T-helper 1 cell (primary cell): ENCODE measurements at places on chromosomes 5 and 9.

DNA sequence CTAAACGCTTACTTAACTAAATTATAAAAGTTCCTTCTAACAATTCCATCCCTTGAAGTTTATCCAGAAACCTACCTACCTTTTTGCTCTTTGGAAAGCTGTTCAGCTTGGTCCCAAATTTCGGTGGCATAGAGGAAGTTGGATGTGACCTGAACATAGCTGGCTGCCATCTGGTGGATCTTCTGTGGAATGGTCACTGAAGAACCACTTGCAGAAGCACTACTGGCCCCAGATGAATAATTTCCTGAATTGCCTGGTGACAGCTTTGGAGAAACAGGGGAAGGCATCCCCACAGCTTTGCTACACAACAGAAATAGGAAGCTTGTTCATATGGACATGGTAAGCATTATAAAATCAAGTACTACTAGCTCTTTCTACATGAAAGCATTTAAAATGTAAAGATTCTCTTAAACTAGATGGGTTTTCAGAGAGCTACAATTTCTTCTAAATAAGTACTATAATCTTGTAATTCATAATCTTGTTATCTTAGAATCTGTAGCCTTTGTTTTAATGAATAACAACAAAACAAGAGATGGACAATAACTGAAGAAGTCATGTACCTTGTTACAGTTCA, 9.9 kb downstream of the LEAP2 start:
- DNase-seq = peak; percentile 21

GRCh38 chr5:80125962-80126480, 90.9 kb downstream of the THBS4 start:
- DNase-seq = no peak

GRCh38 chr9:89410641-89411350, 87.1 kb downstream of the SEMA4D start:
- DNase-seq = peak; percentile 80

DNA sequence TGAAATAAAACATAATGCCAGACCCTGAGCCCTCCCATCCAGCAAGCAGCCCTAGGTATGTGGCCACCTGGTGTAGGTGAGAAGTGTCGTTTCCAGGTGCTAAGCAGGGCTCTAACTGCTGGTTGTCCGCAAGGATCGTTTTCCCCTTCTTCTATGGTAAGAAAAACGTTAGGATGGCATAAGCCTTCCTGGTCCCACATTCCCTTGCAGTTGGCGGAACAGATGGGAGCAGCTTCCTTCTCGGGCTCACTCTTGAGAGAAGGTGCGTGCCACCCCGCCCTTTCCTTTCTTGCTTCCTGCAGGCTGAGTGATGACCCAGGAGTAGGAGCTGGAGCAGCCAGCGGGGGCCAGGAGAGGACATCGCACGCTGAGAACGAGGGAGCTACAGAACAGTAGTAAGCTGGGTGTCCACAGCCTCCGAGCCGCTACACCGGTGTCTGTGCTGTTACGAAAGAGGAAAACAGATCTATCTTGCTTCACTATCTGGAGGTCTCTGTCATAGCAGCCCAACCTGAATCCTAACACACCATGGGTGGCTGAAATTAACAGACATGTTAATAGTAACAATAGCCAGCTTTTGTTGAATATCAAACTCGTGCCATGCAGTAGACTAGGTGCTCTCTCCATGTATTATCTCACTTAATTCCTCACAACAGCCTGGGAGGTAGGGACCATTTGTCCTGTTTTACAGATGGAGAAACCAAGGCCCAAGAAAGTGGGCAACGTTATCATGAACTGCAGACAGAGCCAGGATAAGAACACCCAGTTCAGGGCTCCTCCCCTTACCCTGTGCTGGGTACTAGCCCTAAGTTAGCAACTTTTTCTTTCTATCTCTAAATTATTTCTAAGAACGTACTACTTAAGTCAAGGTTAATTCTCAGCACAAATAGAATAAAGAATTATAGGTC, 139.8 kb downstream of the COL23A1 start:
- no peak for DNase-seq

DNA sequence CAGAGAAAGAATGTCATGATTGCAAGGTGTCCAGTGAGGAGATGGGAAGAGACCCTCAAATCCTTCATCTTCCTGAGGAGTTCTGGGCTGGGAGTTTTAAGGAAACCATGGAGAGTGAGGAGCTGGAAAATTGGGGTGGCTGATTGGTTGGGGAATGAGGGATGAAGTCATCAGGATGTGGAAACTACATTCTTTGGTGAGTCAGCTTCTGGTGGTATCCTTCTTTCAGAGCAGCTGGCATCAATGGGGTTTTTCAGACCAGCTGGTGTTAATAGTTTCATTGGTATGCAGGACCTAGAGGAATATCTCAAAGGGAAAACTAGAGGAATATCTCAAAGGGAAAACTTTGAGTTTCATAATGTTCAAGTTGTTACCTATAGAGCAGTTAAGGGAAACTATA, 45.2 kb downstream of the RNF180 start:
- DNase-seq = no peak

GRCh38 chr9:128551657-128552152, 682 bp upstream of the SPTAN1 start:
- DNase-seq = no peak

- no peak for DNase-seq
These were observed 1.1 kb downstream of the DMRTA1 start for GRCh38 chr9:22447618-22448305.

GRCh38 chr5:72661405-72661804, 154.2 kb upstream of the ZNF366 start:
- DNase-seq = no peak

DNA sequence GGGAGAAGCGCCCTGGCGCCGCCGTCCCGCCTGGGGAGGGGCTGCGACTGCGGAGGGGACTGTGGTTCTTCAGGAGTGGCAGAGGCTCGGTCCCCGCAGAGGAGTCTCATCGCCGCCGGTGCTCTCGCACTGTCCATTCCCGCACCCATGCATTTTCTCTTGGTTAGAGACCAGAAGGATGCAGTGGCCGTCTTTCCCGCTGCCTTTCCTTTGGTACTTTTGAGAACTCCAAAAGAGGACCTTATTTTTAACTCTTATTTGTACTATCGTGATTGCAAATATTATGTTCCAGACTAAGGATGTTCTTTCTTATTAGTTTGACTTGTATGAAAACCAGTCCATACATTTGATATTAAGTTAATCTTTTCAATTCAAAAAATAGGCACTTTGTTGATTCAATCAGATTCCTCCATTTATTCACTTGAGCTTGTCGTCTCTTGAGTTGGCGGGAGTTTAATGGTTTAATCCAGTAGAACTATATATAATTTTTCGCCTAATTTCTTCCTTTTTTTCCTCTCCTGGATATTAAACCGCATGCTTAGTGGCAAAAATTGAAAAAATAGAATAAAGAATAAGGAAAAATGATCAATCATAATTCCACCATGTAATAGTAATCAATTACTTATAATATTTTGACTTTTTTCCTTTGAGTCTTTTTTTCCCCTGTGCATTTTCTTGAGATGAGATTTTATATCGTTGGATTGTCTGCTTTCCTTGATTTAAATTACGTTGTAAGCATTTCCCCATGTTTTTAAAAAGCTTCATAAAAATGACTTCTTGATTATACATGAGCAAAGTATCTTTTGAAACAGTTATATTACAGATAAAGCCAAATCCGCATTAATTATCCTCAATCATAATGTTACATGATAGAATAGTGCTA, 861 bp downstream of the ZFYVE16 start:
- no peak for DNase-seq

- no peak for DNase-seq
These were observed 1.1 kb downstream of the PALM2AKAP2 start for GRCh38 chr9:109781086-109781485.

GRCh38 chr5:26942481-26942880, 95.9 kb downstream of the CDH9 start:
- no peak for DNase-seq

GRCh38 chr9:134630393-134630790, 11.2 kb upstream of the COL5A1 start:
- DNase-seq = no peak

DNA sequence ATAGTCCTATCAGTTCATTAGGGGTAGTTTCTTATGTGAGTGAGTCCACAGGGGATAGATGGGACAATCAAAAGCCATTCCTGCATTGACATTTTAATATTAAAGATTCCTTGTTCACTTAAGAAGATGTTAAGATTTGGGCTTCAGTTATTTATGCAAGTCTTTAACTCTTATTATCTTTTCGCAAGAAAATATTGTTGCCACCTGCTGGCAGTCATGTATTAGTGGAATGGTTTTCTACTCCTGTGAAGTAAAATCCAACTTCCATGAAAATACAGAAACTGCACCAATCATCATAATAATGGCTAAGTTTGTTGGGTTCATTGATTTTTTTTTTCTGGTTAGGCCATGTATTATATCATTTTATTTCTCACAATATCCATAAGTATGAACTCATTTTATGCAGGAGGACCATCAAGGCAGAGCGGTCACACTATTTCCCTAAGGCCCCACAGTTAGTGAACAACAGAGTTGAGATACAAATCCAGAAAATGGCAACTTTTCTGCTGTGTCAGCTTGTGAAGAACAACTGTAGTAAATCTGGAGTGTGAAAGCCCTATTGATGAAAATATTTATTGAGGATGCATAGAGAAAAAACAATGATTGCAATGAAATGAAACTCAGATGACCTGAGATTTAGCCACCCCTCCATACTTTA, 88.5 kb upstream of the TXNDC8 start:
- no peak for DNase-seq

DNA sequence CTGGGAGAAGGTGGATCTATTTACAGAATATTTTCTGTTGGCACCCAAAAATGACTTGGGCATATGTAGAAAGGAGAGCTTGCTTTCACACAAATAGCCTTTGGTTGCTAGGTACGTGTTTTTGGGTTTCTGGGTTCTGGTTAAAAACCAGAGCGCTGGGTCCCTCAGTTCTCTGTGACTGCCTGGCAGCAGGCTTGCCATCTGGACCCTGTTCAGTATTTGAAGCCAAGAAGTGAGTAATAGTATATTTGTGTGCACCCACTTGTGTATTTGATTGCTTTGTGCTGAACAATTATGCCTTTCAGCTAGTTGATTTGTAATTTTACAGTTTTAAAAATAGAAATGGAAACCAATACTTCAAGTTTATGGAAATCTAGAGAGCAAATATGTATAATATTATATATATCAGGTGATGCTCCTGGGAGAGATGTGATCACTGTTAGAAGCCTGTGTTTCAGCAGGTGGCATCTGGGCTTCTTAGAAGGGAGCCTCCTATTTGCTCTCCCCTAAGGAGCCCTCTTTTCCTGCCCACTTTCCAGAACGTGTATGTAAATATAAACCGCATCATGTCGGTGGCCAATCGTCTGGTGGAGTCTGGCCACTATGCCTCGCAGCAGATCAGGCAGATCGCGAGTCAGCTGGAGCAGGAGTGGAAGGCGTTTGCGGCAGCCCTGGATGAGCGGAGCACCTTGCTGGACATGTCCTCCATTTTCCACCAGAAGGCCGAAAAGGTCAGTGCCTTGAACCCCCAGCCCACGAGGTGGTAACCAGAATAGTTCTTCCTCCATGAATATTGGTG, 153.6 kb downstream of the TRIO start:
- no peak for DNase-seq

DNA sequence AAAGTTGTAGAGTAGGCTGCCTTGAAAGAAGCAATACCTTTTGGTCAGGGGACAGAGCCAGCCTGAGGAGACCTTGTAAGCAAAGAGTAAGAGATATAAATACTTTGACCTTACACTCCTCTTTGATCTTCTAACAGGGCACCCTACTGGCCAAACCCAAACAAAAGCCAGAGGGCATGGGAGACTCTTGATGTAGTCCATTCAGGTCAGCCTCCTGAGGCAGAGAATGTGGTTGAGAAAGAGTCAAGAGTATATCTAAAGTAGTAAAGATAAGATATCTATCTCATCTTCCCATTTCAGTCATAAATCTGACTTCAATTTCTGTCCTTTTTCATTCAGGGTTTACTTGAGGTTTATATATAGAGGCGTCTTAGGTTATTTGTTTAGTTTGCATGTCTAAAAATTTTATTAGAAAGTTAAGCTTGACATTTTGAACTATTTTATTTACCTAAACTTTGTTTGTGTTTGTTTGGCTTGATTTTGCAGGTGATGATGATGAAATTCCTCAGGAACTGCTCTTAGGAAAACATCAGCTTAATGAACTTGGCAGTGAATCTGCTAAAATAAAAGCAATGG, 125.7 kb downstream of the NIPBL start:
- DNase-seq = no peak

GRCh38 chr5:1501372-1502045, 22.3 kb downstream of the LPCAT1 start:
- DNase-seq = peak; percentile 32

GRCh38 chr5:137611794-137612435, 112.8 kb upstream of the SPOCK1 start:
- no peak for DNase-seq

- DNase-seq = no peak
These were observed 165.9 kb downstream of the FSTL4 start for GRCh38 chr5:133446440-133446839.

- DNase-seq = no peak
These were observed 72.1 kb downstream of the TENT4A start for GRCh38 chr5:6785161-6785860.

DNA sequence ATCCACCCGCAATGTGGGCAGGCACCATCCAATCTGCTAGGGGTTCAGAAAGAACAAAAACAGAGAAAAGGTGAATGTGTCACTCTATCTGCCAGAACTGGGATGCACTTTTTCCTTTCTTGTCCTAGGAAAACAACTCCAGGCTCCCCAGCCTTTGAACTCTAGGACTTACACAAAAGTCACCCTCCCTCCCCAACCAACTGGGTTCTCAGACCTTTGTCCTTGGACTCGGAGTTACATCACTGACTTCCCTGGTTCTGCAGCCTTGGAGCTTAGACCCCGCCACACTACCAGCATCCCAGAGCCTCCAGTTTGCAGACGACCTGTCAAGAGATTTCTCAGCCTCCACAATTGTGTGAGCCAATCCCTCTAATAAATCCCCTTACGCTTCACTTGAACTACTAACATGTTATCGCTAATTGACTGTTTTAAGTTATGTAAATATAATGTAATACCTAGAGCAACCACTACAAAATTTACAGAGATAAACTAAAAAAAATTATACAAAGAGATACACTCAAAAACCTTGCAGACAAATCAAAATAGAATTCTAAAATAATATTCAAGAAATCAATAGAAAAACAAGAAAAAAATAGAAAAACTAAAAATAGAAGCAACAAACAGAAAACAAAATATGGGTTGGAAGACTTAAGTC, 5.3 kb upstream of the UBLCP1 start:
- no peak for DNase-seq

GRCh38 chr5:156912869-156913268, 50.2 kb downstream of the TIMD4 start:
- DNase-seq = no peak

DNA sequence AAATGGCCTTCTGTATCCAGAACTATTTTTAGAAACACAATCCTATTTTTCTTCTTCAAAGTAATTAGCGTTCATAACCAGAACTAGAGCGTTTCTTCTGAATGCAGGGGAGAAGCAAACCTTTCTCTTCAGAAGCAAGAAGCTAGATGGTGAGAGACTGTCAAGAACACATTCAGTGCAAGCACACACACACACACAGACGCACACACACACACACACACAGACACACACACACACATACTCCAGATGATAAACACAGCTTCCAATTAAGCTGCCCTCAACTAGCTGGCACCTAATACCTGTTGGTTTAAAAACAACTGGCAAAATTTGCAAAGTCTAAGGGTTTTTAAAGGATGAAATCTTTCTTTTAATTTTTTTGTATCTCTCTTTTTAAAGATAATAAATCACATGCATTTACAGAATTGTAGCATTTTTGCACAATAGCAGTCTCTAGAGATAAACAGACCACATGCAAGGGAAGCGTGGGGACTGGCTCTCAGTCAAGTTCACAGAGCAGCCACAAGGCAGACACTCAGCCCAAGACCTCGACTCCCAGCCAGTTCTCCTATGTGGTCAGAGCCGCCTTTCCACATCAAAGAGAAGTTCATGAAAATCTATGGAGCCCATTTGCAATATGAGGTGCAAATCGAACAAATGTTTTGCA, 138.5 kb downstream of the TTLL11 start:
- no peak for DNase-seq
